ENCODE measurements at places on chromosomes 11 and 22. TPM values are rescaled to one million over a fixed set of nuclear protein-coding genes. Genes with fewer than 3 reads are reported as not detected.
A peak's percentile ranks its signal among the peaks of the same experiment; 100 is the strongest.

Gene TMEM45B
- total RNA-seq, result not detected

Gene RBM14
- total RNA-seq, result 51.3 TPM

GRCh38 chr22:21443735-21444421 lies 23.3 kb upstream of the TMEM191C start:
- DNase-seq, result no peak

Gene CDC42EP1
- total RNA-seq, result not detected

DNA sequence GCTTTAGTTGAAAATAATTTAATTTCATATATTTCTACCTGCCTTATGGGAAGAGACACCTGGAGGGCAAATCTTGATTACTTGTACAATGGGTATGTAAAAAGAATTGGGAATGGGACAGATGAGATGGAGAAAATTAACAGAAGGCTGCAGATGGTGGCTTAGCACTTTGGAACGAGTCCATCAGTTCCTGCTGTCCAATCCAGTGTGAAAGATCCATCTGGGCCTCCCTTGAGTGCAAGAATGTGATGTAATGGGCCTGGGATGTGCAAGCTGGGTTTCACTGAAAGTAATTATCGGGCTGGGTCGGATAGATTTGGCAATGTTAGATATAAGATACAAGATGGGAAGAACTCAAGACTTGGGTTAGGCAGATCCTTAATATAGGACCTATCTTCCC lies 42.0 kb downstream of the CECR2 start:
- DNase-seq, result no peak

DNA sequence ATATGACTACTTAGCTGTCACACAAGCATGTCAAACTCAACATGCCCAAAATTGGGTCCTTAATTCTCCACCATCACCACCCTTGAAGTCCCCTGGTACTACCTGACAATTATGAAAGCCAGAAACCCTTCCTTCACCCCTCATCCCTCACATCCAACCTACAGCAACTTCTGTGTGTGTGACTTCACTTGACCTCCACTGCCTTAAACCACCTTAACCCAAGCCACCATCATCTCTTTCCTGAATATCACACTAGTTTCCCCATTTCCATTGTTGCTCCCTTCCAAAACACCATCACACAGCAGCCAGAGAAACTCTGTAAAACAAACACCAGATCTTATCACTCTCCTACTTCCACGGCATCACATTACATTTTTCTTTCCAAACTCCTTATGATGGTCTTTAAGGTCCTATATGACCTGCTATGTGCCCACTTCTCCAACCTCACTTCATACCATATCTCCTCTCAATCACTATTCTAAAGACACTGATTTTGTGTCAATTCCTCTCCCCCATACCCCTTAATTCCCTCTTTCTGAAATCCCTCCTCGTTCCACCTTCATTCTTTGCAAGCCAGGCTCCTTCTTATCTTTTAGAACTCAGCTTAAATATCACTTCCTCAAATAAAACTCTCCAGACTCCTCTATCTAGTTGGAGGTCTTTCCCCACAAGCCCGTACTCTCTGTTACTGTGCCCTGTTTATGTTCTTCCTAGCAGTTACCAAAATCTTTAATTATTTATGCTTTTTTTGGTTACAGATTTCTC lies 124.9 kb downstream of the RBFOX2 start:
- DNase-seq, result no peak

Gene FIBIN
- total RNA-seq, result not detected

Gene ACTN3
- not detected for total RNA-seq

DNA sequence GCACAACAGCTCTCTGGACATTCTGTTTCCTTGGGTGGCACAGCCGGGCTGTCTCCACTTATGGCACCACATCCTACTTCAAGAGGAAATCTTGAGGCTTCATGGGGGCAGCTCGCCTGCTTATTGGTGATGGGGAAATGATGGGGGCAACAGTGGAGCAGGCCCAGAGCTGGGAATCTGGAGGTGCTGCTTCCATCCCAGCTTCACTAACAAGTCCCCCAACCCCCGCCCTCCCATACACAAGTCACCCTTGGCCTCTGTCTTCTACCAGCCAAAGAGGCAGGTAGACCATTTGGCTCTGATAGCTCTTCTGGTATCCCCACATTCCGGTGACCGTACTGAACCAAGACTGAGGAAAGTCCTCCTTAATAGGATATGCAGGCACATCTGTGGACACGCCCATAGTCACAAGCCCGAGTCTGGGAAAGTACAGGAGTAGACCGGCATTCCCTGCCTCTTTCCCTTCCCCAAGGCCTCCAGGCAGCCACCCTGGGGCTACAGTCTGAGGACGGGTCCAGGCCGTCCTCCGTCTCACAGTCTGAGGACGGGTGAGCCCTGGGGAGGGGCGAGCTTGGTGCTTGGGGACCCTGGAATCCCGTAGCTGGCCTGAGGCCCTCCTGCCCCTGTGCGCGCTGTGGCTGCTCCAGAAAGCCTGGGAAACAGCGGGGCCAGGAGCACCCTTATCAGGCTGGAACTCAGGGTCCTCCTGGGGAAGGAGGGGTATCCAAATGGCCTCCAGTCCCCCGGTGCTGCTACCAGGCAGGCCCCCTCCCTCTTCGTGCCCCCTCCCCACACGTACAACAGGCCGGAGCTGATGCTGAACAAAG lies 145.6 kb downstream of the FEZ1 start:
- no peak for DNase-seq

Gene LYVE1
- not detected for total RNA-seq

- peak; percentile 36 for DNase-seq
These were observed 8.2 kb upstream of the MICAL3 start for GRCh38 chr22:18032455-18033101.

Gene DRD4
- not detected for total RNA-seq

DNA sequence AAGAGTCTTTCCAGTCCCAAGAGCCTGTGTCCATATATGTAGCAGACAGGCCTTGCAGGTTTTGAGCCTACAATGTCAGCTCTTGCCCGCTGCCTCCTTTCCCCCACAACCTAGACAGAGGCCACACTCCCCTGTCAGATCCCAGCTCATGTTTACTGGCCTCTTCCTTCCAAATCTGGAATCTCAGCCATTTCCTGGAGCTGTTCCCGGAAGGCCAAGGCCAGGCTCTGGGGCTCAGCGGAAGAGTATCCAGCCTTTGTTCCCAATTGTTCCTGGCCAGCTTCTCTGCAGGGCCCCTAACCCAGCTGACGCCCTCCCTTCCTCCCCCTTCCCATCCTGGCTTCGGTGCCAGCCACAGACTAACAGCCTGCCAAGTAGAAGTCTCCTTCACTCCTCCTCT lies 1.0 kb upstream of the ROBO4 start:
- no peak for DNase-seq

Gene OR5T3
- total RNA-seq, result not detected

DNA sequence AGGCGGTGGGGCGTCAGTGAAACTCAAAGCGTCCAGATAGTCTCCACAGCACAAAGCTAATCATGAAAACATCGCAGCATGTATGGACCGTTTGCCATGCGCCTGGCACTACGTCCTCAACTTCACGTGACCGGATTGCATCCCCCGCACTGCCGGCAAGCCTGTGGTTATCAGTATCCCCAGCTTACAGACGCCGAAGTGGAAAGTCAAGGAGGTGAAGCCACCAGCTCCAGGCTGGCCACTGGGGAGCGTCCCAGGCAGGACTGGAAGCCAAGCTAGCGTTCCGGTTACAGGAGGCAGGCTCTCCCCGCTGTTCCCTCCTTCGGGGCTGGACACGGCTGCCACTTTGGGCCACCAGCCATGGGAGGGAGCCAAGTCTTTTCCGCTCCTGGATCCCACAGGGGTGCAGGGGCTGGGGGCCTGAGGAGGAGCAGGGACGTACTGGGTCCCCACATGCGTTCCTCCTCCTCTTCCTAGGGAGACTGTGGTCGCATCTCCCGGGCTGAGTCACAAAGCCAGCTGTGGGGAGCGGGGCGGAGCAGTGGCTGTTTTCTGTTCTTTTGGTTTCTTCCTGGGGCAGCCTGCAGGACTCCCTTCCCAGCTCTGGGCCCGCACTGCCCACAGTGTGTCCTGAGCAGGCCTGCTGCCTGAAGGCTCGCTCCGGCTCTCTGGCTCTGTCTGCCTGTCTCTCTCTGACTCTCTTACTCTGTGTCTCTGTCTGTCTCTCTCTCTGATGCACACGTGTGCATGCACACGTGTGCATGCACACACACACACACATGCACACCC lies 4.3 kb upstream of the OSBPL5 start:
- no peak for DNase-seq

- DNase-seq, result no peak
These were observed 7.7 kb upstream of the OR8B12 start for GRCh38 chr11:124551189-124551588.

DNA sequence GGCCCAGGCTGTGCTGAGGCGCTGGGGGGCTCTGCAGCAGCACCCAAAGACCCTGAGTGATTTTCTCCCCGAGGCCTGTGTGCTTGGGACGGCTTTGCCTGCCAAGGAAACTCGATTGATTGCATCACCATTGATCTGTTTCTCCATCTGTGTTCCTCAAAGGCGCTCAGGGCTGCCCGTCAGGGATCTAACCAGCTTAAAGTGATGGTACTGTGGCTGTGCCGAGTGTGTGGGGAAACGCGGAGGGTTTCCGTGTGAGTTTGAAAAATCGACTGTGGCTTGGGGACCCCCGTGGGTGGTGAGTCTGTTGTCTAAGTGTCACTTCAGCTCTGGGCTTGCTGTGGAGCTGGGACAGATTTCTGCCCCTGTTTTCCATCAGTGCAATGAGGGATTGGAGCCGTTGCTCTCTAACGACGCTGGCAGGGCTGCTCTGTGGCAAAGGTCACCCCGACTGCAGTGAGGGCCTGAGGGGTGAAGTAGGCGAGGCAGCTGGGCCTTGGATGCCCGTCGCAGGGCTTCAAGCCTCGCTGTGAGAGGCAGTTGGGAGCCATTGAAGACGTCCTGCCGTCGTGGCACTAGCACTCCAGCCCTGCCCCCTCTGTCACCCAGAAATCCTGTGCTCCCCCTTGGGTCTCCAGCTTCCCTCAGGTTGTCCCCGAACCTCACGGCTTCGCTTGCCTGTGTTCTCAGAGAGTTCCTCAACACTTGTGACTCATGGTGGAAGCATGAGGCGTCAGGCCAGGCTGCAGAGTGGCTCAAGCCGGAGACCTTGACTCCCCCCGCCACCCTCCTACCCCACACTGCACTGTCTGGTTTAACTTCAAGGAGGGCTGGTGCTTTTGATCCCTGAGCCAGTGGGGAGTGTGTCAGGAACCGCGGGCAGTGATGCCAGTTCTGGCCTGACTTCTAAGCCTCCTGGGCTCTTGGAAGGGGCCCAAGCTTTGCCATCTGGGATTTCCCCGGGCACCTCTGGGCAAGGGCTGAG lies 21.8 kb downstream of the CACNA1I start:
- no peak for DNase-seq

DNA sequence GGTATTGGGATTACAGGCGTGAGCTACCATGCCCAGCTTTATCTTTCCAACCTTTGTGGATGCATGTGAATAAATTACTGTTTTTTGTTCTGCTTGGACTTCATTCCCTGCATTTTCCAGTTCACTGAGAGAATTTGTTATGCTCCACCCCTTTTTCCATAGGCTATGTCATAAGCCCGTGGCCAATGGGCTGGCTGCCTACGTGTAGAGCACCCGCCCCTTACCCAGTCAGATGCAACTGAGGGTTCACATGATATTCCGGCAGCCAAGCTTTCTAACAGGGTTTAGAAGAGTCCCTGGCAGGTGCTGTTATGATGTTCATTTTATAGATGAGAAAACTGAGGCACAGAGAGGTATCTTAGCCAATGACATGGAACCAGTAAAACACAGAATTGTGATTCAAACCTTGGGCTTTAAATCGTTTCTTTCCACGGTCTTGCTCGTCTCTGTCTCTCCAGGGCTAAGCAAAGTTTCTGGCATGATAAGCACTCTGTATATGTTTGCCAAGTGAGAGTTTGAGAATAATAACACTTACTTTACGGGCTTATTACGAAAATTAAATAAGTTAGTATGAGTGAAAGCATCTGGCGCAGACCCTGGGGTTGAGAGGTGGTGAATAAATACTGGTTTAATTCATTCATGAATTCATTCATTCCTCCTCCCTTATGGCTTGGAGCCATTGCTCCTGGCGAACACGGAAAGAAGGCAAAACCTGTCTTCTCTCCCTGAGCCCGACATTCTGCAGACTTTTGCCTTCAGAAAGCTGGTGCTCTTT lies 42.4 kb upstream of the RASD2 start:
- DNase-seq, result no peak

DNA sequence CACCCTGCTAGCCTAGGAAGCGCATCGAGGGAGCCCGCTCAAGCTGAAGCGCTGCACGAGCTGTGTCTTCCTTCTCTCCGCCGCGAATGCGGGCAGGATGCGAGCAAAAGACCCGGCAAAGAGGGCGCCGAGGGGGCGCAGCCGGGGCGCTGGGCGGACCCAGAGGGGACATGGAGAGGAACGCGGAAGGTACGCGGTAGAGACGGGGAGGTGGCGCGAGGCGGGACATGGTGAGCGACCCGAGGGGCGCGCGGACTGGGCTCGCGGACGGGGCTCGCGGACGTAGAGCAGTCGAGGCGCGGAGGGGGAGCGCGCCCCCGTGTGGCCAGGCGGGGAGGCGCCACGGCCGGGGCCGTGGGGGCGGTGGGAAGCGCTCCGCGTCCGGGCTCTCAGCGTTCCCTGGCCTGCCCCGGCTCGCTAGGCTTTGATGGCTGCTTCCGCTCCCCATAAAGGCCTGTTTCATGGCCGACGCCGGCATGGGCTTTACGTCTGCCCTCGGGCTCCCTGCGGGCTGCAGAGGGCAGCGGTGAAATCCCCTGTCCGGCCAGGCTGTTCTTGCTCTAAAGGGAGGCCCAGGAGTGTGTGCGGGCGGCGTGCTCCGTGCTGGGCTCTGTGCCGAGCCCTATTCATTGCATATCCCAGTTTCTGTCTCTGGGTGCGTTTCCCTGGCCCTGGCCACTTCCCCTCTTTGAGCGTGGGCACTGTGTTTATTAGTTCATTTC lies 31.2 kb upstream of the TRIM29 start:
- no peak for DNase-seq

GRCh38 chr11:11629368-11629767 lies 7.6 kb upstream of the GALNT18 start:
- no peak for DNase-seq

GRCh38 chr22:21693333-21693998 lies 27.7 kb downstream of the PPIL2 start:
- DNase-seq, result no peak

DNA sequence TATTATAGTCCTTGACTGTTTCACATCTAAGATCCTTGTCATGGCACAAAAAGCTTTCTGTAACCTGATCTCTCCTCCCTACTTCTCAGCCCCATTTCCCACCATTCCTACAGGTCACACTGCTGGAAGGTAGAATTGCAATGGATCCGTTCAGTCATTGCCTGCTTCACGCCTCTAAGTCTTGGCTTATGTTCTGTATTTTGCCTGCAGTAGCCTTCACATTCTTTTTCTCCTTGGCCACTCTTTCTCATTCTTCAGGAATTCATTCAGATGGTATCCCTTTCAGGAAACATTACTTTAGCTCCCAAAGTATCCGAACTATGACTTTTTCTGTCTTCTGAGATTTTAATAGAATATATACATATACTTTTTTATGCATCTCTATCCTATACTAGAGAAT lies 731.5 kb downstream of the NTM start:
- no peak for DNase-seq
